Activated naive CD8-positive, alpha-beta T cell treated with anti-CD3 and anti-CD28 coated beads for 36 hours (primary cell): ENCODE measurements at places on chromosomes 16 and 17.

DNA sequence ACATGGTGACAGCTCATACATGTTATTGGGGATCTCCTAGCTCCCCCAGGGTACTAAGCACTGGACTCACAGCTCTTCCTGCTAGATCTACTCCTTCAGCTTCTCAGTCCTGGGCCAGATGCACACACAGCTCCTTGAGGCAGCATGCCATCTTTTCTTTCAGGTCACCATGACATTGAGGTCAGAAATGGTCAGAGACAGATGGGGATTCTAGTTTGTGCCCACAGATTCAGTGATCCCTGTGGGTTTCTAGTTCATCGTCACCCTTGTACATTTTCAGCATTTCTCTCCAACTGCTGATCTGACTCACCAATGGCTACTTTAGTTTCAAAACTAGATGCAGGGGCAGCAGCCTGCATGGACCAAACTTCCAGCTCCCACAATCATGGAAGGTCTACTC lies 560.7 kb upstream of the PSMD7 start:
- no peak for DNase-seq

DNA sequence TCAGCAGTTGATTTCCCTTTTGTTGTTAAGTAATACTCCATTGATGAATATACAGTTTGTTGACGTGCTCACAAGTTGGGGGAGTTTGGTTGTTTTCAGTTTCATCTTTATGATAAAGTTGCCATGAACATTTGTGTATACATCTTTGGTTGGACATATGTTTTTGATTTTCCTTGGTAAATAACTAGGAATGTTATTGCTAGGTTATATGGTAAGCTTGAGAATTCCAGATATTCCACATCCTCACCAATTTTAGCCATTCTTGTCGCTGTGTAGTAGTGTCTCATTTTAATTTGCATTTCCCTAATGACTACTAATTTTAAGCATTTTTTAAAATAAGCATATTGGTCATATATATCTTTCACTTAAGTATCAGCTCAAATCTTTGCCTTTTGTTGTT lies 55.0 kb upstream of the RASL10B start:
- no peak for DNase-seq

- peak; percentile 48 for DNase-seq
Measured at GRCh38 chr16:23948949-23949411, 113.2 kb downstream of the PRKCB start.

- DNase-seq, result peak; percentile 79
Measured at GRCh38 chr16:30382111-30382881, at the start of gene SEPTIN1. SEPTIN1 (minus strand) TSS chr16:30382561; CDS start chr16:30382542, 19 bp downstream.

- DNase-seq, result no peak
Measured at GRCh38 chr17:82939621-82940135, 99.9 kb upstream of the ZNF750 start.

DNA sequence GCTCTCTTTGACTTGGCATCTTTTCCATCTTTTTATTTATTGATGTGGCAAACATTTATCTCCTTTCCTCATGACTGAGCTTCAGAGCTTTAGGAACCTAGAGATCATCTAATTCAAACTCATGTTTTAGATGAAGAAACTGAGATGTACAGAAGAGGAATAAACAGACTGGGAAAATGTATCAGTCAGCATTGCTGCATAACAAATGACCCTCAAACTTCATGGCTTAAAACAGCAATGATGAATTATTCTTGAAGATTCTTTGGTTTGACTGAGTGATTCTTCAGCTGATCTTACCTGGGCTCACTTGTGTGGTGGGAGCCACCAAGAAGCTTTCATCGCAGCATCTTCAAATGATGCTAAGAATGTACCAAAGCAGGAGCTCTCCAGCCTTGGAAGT lies 44.0 kb upstream of the IRF8 start:
- no peak for DNase-seq

DNA sequence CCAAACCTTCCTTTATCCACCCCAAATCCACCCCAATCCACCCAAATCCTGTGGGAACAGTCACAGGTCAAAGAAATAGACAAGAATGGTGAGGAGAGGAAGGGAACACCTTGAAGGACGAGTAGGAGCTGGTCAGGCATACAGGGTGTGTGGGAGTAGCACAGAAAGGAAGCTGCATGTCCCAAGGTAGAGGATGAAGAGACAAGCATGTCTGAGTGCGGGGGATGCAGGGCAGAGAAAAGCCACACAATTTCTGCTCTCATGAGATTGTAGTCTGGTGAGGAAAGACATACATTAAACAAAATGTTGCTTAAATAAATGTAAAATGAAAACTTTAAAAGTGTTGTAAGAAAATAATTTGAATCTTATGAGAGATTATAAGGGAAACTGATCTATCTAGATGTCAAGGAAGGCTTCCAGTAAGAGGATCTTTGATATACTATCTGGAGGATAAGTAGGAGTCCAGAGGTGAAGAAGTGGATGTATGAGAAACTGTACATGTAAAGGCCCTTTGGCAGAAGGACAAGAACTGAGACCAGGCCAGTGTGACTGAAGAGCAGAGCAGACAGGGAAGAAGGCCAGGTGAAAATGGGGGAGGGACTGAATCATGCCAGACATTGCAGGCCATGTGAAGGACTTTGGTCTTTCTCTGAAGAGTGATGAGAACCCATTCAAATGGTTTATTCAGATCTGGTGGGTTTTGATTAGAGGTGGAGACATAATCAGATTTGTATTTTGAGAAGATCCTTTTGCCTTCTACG lies 18.6 kb downstream of the TMEM98 start:
- no peak for DNase-seq

DNA sequence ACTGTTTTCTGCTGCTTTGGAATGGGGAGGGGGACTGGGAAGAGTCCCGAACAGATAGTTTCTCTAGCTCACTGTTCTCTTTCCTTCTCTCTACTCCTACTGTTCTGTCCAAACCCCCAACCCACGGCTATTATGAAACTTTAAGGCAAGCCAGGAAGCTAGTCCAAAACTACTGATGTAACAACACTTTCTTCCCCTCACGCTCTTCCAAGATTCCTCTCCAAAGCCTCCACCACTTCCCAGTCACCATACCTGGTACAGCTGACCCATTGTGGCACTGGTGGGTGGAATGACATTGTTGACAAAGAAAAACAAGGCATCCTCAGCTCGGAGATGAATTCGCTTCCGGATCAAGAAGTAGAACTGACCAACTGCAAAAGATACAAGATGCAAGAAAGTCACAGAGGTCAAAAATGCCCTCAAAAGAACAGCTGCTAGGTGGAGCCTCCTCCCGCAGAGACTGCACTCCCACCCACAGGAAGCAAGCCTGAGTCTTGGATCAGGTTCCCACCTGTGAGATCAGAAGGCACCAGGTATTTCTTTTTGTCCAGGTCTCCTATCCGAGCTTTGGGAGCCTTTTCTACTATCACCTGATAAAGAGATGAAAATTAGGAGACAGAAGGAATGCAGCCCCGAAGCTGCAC lies 1.0 kb downstream of the GABARAP start:
- DNase-seq, result no peak

DNA sequence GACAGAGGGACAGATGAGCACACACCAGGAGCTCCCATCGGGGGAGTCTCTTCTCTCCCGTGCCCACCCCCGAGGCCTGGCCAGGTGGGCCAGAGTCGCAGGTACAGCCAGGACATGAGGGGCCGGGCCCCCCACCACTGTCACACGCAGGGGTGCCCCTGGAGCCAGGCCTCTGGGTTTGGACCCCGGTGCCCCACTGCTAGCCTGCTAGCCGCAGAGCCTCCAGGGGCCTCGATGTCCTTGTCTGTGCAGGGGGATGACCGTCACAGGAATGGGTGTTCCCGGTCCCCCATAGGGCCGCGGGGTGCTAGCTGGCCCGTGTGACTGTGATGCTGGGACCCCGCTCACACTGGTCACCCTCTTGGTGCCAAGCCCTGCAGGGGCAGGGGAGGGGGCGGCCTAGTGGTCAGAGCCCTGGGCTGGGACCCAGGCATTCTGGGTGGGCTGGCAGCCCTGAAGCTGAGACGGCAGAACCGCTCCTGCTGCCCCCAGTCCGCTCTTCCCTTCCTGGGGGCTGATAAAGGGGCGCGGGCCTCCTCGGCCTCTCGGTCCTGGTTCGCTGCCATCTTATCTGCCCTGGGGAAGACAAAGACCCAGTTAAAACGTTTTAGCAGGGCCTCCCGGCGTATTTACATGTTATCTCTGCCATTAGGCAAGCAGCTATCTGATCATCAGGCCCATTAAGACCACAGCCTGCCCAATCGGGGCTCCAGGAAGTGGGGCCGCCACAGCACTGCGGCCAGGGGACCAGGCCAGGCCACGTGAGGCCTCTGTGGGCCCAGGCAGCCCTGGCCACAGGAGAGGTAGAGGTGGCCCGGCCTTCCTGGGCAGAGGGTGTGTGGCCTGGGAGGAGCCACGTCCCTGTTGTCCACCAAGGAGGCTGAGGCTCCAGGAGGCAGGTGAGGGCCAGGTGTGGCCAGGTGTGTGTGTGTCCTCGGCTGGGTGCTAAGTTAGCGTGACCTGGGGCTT lies 57.2 kb upstream of the ZC3H18 start:
- no peak for DNase-seq

DNA sequence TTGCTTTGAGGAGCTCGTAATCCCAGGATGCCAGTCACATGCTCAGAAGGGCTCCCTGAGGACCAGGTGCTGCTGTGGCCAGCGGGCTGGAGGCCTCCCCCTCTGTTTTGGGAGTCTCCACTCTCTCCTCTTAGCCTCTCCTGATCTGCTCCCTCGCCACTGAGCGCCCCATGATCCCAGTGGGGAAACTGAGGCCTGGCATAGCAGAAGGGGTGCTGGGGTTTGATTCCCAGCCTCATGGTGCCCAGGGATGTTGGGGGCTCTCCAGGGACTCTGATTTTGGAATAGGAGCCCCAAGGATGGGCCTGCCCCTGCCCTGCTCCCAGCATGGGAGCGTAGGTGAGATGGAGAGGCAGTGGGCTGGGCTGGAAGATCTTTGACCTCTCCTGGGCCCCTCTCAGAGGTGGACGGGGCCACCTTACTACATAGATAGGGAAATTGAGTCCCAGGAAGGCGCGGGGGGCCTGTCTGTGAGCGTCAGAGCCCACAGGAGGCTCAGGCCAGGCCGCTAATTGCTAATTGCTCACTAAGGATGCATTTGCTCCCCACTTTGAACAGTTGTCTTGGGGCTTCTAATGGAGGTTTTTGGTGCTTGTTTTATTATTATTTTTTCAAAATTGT lies 525 bp upstream of the ADCY7 start:
- no peak for DNase-seq

- DNase-seq, result no peak
Measured at GRCh38 chr16:4517812-4518680, 20.5 kb downstream of the CDIP1 start.

DNA sequence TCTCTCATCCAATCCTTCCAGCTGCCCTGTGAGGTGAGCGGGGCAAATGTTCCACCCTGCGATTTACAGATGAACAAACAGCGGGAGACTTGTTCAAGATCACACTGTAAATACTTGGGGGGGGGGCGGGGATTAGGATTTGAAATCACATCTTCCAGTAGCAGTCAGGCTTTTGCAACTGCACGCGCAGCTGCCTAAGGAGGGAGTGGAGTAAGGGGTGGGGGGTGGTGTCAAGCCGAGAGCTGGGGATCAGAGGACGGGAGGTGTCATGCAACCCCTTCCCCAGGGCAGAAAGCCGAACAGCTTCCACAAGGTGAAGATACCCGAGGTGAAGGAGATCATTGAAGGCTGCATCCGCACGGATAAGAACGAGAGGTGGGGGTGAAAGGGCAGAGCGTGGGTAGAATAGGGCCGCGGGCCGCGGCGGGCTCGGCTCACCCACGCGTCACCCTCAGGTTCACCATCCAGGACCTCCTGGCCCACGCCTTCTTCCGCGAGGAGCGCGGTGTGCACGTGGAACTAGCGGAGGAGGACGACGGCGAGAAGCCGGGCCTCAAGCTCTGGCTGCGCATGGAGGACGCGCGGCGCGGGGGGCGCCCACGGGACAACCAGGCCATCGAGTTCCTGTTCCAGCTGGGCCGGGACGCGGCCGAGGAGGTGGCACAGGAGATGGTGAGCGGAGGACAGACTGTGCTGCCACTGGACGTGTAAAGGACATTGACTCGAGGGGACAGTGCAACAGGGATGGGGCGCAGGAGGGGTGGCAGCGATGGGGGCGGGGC lies 4.6 kb downstream of the WNK4 start:
- DNase-seq, result no peak

DNA sequence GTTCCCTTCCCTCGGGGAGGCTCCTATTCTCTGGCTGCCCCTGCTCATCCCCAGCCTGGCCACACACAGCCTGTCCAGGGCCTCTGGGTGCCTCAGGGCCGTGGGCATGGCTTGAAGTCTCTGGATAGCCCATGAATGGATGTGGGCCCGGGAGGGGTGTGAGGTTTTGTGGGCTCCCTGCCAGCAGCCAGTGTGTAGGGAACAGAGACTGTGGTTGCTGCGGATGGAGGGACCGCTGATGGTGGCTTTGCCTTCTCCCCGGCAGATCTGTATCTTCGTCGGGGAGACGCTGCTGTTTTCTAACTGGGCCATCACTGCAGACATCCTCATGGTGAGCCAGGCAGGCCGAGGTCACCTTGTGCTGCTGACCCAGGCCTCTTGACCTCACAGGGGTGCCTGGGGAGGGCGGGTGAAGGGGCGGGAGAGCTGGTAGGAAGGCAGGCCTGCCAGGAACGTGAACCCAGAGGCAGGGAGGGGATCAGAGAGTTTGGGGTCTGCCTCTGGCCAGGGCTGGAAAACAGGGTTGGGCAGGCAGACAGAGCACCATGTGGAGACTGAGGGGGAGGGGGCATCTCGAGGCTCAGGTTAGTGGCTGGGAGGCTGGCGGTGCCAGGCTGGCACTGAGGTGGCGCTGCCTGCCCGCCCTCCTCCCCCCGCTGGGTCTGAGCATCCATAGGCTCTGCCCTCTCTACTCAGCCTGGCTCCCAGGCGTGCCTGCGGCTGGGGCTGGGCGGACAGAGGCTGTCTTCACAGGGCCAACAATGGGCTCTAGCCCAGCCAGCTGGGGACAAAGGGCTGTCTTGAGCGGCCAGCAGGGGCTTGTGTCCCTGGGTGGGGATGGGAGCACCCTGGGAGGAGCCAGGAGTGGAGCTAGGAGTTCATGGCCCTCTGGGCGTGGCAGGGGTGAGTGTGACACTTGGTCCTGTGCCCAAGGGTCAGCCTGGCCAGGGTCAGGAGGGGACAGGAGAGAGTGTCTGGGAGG lies 21.4 kb downstream of the MYBBP1A start:
- DNase-seq, result no peak

- no peak for DNase-seq
Measured at GRCh38 chr17:43814714-43815113, 18.2 kb downstream of the MPP3 start.

DNA sequence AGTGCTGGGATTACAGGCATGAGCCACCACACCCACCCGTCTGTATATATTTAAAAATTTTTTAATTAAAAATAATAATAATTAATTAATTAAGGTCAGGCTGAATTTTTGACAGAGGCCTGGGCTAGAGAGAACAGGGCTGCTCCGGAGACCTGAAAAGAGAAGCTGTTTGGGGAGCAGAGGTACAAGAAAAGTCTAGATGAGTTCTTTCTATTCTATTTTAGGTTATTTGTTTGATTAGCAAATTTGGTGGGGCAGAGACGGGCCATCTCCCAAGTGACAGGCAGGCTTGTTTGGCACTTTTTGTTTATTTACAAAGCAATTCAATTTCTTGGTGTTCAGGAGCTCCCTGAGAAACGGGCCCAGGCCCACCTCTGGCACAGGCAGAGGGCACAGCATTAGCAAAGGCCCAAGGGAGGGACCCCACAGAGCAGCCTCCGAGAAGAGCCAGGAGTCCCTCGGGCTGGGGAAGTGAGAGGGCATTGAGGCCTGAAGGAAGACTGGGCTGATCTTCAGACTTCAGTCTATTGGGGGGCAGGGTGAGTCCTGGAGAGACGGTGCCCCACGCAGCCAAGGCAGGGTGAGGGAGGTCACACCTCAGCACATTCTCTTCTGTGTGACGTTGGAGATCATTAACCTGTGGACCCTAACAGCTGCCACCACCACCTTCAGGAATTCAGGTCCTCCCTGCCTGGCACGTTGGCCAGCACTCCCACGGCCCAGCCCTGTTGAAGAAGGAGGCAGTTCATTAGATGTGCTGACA lies 10.8 kb upstream of the RIPOR1 start:
- no peak for DNase-seq
